ENCODE measurements at places on chromosomes 6 and 20.

DNA sequence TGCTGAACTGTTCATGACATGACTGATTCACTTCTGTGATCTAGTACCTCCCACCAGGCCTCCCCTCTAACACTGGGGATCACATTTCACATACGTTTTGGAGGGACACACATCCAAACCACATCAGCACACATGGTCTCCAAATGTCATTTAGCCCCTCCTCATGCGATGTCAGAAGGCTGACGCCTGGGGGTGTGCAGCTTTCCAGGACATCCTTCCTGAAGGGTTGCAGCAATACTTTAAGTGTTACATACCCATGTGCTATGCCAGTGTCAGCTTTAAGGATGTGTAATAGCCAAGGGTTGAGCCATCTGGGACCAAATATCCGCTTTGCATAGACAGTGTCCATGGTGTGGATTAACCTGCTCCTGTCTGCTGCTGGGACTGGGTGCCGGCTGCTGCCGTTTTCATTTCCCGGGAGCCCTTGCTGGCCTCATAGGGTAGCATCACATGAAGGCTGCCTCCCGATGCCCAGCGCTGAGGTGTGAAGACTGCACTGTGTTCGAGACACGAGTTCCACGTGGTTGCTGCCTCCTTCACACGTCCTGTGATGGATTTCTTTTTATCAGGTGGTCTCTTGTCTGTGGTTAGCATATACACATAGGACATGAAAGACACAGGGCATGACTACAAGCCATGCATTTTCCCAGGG, 219.0 kb downstream of the THBS2 start:
- no peak for DNase-seq

DNA sequence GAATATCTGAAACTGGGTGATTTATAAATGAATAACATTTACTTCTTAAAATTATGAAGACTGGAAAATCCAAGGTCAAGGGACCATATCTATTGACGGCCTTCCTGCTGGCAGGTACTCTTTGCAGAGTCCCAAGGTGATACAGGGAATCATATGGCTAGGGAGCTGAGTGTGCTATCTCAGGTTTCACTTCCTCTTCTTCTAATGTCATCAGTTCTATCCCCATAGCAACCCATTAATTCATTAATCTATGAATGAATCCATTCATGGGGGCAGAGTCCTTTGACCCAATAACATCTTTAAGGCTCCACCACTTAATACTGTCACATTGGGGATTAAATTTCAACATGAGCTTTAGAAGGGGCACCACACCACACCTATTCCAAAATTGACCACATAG, 772.0 kb downstream of the HACE1 start:
- no peak for DNase-seq

GRCh38 chr20:8661229-8661952, 407.5 kb upstream of the PLCB4 start:
- DNase-seq: no peak

GRCh38 chr20:44885392-44886265, at the start of gene YWHAB:
Gene YWHAB (plus strand): TSS chr20:44885705. CDS start chr20:44901534, 15,829 bp downstream.
- peak; percentile 98 for DNase-seq

- DNase-seq: no peak
These were observed 635 bp downstream of the FLOT1 start for GRCh38 chr6:30741789-30742315.

GRCh38 chr20:58112017-58112781, 116.3 kb downstream of the ANKRD60 start:
- no peak for DNase-seq

DNA sequence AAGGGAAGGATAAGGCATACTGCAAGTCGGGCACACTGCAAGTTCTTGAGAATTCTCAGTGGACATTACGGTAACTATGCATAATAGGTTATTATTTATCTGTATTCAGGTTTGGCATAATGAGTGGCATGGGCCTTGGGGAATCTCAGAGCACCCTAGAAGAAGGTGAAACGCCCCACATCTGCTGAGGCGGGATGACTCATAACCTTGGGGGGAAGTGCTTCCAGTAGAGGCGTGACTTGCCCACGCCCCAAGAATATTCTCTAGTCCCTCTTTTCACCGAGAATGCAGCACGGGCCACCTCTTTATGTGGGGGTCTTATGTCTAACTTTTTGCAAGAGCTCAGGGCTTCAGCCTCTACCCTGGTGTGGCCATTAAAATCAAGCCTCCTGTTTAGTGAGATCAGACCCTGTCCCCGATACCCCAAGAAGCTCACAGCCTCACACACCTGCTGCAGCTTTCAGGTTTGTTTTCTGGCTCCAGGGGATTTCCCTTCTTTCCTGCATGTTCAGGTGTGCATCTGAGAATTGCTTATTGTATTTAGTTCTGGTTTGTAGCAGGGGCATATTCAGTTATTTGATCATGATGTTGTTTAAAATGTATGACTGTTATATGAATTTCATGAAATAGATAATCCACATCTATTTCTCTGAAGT, 19.1 kb downstream of the ZFP64 start:
- DNase-seq: no peak

DNA sequence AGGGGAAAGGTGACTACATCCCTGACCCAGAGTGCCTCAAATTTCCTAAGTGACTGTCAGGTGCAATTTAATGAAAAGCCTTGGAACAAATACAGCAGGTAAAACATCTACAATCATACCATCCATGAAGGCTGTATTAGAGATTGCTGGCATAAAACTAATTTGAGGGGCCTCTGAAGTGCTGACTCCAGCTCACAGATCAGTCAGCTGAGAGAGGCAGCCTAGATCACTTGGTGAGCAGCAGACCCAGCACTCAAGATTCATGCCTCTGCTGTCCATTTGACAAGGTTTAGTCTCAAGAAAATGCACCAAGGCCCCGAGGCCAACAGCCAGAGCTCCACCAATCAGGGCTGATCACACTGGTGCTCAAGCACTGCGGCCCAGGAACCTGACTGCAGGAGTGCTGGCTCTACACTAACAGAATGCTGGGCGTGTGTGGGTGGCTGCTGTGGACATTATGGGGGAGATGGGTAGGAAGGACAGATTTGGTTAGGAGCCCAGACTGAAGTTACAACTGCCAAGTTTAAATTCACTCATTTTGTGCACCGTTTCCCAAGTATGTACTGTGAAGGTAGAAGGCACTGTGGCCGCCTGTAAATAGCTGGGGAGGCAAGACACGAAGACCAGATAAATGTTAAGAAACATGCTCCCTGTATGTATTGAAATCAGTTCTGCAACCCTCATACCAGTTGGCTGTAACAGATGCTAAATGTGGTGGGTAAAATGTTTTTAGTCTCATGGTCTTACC, 28.2 kb downstream of the SNX5 start:
- DNase-seq: no peak

- DNase-seq: no peak
These were observed 209.8 kb downstream of the SOD2 start for GRCh38 chr6:159483259-159483658.

GRCh38 chr6:166638573-166638964, 11.5 kb upstream of the RPS6KA2 start:
- no peak for DNase-seq

DNA sequence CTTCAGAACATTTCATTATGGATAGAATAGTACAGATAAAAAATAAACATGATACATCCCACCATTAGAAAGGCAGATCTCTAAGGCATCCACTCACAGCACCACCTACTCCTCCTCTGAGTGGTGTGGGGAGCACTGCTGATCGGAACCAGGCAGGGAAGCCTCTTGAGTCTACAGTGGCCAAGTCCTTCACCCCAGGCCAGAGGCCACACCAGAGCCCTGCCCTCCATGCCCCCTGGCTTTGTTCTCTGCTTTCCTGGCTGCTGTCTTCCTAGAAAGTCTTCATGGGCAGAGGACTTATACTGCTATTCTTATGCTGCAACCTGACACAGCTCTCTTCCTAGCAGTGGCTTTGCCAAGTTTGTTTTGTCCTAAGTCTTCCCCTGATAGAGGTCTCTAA, 201.8 kb upstream of the THBS2 start:
- no peak for DNase-seq
